Chondrocyte (in vitro differentiated cells): ENCODE measurements at places on chromosomes 3 and 15. TPM values are rescaled to one million over a fixed set of nuclear protein-coding genes. Genes with fewer than 3 reads are reported as not detected.

TMED3 gene
- total RNA-seq, result 136 to 182 TPM (median 174 TPM) in 3 replicates

CSPG4 gene
- total RNA-seq, result 302 to 607 TPM (median 595 TPM) in 3 replicates

IQCF5 gene
- not detected in 3 replicates for total RNA-seq

ZKSCAN7 gene
- total RNA-seq, result 6.8 to 9.2 TPM (median 7.0 TPM) in 3 replicates

SEMA5B gene
- total RNA-seq, result 3.1 to 68.8 TPM (median 68.4 TPM) in 3 replicates

DENND4A gene
- total RNA-seq, result 9.7 to 14.5 TPM (median 10.7 TPM) in 3 replicates

DPPA2 gene
- not detected in 3 replicates for total RNA-seq

MELTF gene
- 4.5 to 5.2 TPM (median 5.1 TPM) in 3 replicates for total RNA-seq
